ENCODE measurements at places on chromosomes 12 and 14.

- DNase-seq, result no peak
Observed at GRCh38 chr12:52602552-52602951, 1.3 kb upstream of the KRT72 start.

DNA sequence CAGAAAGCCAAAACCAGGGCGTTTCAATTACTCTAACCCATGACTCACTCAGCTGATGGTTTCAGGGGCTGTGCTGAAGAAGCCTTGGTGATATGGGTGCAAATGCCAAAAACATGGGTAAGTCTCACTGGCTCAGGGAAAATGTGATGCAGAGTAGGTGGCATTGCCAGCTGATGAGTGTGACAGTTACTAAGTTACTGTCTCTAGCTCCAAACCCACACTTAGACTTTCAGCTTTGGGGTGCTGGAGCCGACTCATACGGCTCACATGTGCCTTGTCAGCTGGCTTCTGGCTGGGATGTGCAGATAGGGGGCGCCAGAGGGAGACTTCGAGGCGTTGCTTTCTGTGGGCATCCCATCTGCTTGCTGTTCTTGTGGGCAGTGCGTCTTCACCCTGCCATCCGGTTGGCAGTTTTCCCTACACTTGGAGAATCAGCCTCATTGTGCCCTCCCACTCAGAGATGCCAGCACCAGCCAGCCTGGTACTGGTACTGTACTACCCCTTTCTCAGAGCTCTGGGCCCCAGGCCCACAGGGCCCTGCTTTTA lies 11.1 kb upstream of the KRT7 start:
- no peak for DNase-seq

- DNase-seq, result no peak
Observed at GRCh38 chr14:96802963-96803362, 5.8 kb downstream of the VRK1 start.

DNA sequence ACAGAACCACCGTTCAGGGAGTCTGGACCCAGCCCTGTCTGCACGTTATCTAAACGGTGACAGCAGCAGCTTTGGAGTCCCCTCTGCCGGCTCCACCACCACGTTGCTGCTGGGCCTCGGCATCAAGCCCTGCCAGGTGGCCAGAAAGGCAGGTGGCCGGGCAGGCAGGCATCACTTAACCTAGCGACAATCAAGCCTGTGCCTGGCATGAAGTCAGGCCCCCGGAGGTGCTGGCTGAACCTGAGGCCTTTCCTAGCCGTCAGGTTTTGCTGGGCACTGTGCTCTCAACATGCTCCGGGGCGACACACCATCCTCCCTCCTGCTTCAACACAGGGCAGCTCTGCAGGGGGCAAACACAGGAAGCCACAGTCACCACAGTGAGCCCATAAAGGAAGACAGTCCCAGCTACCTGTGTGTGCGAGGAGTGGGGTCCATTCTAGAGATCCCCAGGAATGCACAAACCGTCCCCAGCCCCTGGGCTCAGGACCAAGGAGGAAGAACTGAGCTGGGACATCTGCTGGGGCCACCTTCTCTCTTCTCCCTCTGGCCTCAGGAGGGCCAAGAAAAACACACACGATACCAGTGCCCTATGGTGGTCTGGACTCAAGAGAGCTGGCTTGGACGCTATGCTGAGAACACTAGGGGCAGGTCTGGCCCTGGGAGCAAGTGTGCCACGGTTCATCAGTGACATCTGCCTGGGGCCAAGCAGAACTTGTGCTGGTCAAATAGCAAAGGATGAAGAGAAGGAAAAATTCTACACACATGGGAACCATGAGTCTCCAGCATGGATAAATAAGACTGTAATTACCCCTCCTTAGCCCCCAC lies 44.7 kb downstream of the CCDC88C start:
- no peak for DNase-seq

GRCh38 chr12:21642707-21643389 lies 14.8 kb downstream of the LDHB start:
- DNase-seq, result no peak

DNA sequence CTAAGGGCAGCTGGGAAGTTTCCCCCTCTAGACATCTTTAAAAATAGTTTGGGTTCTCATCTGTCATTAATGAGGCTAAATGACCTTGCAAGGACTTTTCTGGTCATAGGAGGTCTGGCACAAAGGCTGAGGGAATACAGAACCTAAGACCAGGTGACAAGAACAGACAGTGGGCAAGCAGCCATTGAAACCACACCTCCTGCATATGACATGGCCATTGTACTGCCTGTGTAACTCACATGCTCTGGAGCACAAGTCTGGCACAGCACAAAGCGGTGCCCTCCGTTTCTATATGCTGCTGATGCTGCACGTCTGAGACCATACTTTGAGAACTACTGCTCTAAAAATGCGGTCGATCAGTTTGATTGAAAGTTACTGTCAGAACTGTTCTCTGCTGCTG lies 143.3 kb downstream of the APAF1 start:
- no peak for DNase-seq

DNA sequence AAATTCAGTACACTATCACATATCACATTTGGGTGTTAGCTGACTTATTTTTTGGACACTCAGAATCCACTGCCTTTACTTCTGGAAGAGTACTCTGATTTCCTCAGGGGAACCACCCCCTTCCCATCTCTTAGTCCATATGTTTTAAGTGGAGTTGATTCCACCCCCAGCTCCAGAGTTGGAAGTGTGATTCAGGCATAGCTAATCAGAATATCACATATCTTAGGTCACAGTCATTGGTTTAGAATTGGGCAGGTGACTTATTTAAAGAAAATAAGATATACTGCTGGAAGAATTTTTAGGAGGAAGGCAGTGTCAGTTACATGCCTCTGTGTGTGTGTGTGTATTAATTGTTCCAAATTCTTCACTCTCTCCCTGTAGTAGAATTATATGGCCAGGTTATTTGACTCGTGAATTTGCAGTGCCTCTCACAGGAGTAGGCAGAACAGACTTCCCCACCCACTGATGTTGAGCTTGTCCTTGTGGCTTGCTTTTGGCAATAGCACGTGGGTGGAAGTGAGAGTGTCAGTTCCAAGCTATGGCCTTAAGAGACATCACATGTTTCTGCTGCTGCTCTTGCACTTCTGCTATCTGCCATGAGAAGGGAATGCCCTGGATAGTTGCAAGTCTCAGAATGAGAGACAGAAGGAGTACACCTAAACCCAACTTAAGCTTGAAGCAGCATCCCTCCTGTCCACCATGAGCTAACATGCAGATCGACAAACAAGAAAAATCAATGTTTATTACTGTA lies 6.4 kb upstream of the GAS2L3 start:
- DNase-seq, result no peak

All from fibroblast of skin of right biceps (primary cell).